ENCODE measurements at places on chromosomes 7 and 10.

GRCh38 chr10:63829573-63830149 lies 308.5 kb downstream of the REEP3 start:
- DNase-seq = no peak

DNA sequence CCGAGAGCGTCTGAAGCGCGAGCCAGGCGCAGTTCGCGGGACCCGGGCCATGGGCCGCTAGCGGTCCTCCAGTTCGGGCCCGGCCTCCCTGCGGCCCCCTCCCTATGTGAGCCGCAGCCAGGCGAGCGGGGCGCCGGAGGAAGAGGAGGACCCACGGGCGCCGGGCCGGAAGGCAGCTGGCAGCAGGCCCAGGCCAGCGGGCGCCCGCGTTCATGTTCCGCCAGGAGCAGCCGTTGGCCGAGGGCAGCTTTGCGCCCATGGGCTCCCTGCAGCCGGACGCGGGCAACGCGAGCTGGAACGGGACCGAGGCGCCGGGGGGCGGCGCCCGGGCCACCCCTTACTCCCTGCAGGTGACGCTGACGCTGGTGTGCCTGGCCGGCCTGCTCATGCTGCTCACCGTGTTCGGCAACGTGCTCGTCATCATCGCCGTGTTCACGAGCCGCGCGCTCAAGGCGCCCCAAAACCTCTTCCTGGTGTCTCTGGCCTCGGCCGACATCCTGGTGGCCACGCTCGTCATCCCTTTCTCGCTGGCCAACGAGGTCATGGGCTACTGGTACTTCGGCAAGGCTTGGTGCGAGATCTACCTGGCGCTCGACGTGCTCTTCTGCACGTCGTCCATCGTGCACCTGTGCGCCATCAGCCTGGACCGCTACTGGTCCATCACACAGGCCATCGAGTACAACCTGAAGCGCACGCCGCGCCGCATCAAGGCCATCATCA lies 1.1 kb downstream of the ADRA2A start:
- no peak for DNase-seq

DNA sequence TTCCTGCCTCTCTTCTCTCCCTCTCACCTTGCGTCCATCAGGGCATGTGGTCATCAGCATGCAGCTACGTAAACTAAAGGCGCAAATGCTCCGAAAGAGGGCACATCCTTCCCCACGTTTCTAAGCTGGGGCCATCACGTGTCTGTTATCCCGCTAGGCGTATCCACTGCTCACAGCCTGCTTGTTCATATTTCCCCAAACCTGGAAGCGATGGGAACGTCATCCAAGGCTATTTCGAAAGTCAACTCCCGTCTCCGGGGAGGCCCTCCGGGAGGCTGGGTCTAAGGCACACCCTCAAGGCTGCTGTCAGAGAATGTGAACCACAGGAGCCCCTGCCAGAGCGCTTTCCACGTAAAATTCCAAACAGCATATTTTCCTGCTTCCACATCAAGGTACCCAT lies 199.2 kb downstream of the DIP2C start:
- DNase-seq = no peak

DNA sequence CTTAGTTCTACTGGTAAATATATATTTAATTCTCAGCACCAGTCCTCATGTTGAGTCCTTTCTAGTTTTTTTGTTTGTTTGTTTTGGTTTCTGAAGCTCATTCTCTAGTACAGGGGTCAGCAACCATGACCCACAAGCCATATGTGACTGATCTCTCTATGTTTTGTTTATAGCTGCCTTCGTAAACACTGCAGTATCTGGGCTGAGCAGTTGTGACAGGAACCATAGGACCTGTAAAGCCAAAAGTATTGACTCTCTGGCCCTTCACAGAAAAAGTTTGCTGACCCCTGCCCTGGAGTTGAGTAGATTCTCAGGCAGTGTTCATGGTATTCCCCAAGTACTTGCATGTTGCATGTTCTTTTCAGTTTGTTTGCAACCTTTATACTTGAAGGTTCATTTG lies 20.8 kb downstream of the NET1 start:
- DNase-seq = peak; percentile 8

GRCh38 chr10:51313773-51314478 lies 239.6 kb downstream of the PRKG1 start:
- no peak for DNase-seq

DNA sequence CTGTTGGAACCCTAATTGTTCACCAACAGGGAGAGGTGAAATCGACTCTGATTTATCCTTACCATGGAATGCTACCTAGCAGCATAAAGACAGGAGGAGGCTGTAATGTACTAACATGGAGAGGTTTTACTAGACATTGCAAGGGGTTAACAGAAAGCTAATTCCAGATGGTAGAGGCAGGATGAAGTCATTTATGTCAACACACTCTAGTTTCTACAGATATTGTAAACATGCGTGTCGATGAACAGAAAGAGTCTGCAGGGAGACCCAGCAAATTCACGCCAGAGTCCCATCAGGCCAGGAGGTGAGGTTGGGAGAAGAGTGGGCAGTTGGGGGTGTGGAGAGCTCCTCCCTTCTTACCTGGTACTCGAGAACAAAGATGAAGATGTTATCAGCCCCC lies 7.0 kb downstream of the NPC1L1 start:
- DNase-seq = no peak

DNA sequence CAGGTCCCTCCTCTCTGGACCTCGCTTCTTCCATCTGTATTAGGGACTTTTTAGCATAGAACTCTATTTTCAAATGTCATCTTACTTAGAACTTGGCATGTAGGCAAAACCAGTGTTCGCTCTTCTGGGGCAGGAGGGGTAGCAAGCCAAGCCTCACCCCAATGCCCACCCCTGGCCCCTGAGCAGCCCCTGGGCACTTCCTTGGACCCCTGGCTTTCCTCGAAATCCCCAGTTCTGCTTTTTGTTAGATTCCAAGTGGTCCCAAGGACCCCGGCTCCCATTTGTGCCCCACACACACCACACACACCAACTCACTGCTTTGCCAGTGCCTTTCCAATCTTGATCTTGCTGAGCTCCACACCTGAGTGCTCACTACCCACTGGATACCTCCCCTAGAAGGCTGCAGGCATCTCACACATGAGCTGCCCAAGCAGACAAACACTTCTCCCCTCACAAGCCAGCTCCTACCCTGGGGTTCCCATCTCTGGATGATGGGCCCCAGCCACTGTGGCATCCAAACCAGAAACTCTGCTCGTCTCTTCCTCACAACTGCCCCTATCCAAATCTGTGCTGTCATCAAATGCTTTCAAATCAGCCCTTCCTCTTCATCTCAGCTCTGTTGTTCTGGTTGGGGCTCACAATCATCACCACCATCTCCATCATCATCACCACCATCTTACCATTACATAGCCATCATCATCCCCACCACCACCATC lies 167.9 kb upstream of the ZMIZ1 start:
- no peak for DNase-seq

DNA sequence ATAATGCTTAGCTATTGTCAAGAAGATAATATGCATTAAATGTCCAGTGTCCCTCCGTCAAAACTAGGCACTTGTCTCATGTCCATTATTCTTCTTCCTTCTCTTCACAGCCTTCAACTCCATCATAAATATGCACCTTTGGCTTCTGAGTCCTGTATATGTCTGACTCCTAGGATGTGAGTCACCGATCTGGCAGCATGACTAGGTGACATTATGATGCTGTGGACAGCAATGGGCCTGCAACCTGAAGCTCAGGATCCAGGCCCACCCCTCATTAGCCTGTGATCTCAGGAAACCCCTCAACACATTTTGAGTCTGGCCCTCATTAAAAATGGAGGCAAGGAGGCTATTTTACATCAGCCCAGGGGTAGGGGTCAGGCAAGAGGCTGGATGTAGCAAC lies 362.5 kb upstream of the ZMIZ1 start:
- DNase-seq = peak; percentile 34

- no peak for DNase-seq
These were observed 34.9 kb downstream of the PCBD1 start for GRCh38 chr10:70853457-70853856.

GRCh38 chr7:77309714-77310220 lies 106.4 kb downstream of the GSAP start:
- peak; percentile 61 for DNase-seq

- no peak for DNase-seq
These were observed 145.7 kb upstream of the FERD3L start for GRCh38 chr7:19290968-19291367.

GRCh38 chr10:113000876-113001598 lies 51.0 kb downstream of the TCF7L2 start:
- DNase-seq = no peak

- no peak for DNase-seq
These were observed 34.4 kb upstream of the PBLD start for GRCh38 chr10:68367121-68367520.

- DNase-seq = no peak
These were observed 421.4 kb downstream of the PLXDC2 start for GRCh38 chr10:20237586-20237985.

DNA sequence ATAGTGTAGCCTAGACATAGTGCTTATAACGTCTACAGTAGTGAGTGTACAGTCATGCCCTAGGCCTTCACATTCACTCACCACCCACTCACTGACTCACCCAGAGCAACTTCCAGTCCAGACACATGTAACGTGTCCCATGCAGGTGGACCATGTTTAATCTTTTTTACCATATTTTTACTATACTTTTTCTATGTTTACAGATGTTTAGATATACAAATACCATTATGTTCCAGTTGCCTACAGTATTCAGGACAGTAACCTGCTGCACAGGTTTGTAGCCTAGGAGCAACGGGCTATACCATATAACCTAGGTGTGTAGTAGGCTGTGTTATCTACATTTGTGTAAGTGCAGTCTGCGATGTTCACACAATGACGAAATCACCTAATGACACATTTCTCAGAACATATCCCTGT lies 11.0 kb downstream of the MPP7 start:
- DNase-seq = no peak

DNA sequence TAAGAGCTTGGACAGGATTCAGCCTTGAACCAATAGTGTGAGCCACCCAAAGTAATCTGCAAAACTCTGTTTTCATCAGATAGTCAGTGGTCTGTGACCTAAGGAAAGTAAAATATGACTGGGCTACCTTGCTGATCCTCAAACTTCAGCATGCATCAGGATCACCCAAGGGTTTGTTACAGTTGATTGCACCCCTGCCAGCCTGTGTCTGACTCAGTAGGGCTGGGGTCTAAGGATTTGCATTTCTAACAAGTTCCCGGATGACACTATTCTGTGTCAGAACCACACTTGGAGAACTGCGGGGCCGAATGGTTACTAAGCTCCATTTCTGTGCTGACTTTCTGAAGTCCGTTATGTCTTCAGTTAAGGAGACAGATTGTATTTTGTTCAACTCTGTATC lies 40.6 kb upstream of the TSPAN13 start:
- peak; percentile 90 for DNase-seq

DNA sequence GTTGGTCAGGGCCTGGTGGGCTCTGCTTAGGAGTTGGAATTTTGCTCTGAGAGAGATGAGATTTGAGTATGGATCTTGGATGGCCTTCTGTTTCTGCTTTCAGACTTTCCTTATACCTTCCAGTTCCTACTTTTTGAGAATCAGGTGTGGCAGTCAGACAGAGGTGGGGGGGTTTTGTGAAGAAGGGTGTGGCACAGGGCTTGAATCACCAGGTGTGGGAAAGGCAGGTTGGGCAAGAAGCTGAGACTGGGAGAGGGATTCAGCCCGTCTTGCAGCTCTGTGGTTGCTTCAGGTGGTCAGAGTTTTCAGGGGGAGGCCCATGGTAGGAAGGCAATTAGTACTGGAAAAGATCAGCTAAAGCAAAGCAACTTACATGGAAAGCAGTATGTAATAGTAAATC lies 340.2 kb downstream of the LRMDA start:
- no peak for DNase-seq

GRCh38 chr10:126062131-126063032 lies 166.0 kb downstream of the FANK1 start:
- DNase-seq = peak; percentile 95

DNA sequence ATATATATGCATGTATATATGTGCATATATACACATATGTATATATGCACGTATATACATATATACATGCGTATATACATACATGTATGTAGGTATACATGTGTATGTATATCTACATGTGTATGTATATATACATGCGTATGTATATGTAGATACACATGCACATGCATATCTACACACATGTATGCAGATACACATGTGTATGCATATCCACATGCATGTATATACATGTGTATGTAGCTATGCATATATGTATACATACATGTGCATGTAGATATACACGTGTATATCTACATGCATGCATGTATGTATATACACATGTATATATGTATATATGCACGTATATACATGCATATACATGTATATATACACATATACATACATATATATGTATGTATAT lies 95.8 kb upstream of the STEAP4 start:
- DNase-seq = no peak

DNA sequence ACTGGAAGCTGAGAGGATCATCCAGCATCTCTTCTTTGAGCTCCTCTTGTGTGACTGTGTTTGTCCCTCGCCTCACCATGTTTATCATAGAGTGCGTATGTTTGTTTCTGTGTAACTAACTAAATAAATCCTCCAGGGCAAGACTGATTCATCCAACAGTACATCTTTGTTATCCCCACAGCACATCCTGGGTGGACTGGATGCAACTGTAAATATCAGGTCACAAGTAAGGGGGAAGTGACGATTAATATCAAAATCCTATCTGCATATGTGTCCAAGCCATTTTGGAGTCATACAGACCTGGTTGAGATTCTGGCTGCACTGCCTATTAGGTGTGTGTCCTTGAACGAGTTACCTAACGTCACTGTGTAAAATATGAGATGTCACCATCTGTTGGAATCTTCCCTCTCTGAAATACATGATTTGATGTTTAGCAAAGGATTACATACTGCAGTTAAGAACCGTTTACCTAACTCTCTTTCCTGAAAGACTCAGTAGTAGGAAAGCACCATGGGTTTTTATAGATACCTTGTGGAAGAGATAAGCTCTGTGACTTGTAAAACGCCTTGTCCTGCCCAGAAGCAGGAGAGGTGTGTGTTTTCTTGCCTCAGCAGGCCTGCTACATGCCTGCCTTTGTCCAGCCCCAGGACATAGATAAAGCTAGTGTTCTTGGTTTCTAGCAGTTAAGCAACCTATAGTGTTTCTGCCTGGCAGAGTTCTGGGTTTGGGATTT lies 25.8 kb downstream of the WBP1L start:
- no peak for DNase-seq

GRCh38 chr7:43658718-43659548 lies 70.4 kb downstream of the COA1 start:
- no peak for DNase-seq

DNA sequence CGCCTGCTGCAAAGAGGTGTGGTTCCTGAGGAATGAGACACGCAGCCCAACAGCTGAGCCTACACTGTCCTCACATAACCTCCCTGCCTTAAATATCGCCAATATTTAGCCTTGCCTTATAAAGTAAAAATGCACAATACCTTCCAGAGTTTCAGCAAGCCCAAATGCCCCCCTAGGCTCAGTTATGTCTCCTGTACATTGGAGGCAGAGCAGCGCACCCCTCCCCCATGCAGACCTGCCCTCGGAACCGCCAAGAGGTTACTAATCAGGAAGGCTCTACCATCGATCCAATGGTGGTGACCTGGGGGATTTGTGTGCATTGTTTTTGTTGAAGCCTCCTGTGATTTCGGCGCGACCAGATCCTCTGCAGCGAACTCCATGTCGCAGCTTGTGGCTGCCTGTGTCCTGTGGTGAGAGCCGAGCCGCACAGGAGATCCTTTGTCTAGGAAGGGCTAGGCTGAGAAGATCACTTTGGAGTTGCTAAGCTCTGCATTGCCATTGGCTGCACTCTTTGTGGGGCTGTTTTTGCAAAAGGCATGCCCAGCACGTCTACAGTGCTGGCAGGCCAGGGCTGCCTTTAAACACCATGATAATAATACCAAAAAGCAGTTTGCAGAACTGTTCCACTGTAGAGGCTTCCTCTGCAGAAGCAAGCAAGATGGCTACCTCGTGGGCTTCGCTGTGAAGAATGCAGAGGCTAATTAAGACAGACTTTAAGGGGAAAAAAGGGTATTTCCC lies 40.1 kb downstream of the TET1 start:
- DNase-seq = peak; percentile 72

GRCh38 chr7:73668103-73668885 lies 663 bp downstream of the VPS37D start:
- DNase-seq = no peak

Measured in Caki2 (cell line).